ENCODE measurements at places on chromosomes 1 and 21.

DNA sequence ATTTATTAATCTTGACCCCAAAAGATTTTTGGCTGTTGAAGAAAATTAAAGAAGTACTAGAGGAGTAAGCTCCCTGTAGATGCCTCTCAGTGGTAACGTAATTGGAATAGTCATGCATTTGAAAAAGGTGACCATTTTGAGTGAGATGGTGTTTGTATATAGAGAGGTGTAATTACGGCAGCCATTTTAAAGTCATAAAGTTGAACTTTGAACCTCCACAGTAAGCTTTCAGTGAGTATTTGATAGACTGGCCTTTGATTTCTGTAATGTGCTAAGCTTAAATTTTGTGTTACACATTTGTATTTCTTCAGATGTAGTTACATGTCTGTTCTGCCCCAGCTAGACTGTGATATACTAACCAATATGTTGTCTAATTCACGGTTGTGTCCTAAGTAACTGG, 21.5 kb upstream of the TMCO2 start:
- DNase-seq: no peak

DNA sequence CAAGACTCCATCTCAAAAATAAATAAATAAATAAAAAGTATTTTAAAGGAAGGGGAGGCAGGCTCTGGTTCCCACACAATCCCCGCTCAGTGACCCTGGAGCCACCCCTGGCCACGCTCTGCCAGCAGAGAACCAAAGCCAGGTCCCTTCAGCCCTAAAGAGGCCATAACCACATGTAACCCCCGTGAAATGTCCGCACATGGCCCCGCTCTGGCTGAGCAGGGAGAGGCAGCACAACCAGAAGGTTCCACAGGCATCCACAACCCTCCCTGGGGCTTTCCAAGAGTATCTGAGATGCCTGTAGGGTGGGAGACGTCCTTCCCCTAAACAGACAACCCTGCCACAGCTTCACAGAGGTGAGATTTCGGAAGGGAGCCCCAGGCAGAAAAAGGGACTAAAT, 1.4 kb upstream of the ARF1 start:
- peak; percentile 32 for DNase-seq

DNA sequence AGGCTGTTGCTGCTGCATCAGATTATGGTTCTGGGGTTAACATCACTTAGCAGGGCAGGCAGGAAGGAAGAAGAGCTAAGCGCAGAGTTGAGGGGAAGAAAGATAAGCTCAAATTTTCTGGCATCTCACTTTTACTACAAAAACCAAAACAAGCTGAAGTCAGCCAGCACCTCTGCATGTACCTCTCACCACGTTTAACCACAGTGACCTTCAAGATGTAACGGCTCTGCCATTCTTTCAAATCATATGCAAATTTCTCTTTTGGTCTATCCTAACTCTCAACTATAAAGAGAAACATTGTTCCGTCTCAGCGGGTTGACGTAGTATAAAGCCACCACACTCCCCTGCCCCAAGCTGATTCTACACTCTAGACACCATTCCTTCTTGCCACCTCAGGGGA, 154.4 kb downstream of the OMA1 start:
- no peak for DNase-seq

GRCh38 chr1:156001021-156001661, 19.6 kb downstream of the SSR2 start:
- no peak for DNase-seq

GRCh38 chr1:165893507-165893906, 66.1 kb downstream of the UCK2 start:
- no peak for DNase-seq

DNA sequence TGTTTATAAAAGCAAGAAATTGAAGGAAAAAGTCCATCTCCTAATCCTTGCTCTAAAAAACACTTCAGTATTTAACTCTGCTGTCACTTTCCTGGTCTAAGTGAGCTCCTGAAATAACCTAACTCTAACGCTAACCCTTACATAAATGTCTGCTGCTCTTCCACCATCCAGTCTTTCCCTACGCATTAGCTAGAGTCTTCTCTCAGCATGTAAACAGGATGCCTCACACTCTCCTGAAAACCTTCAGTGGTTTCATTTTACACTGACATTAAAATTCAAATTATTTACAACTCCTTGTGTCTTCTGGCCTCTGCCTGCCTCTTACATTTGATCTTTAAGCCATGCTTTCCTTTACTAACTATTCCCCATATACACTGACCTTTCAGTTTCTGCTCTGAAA, 697.6 kb upstream of the CXADR start:
- DNase-seq: no peak

DNA sequence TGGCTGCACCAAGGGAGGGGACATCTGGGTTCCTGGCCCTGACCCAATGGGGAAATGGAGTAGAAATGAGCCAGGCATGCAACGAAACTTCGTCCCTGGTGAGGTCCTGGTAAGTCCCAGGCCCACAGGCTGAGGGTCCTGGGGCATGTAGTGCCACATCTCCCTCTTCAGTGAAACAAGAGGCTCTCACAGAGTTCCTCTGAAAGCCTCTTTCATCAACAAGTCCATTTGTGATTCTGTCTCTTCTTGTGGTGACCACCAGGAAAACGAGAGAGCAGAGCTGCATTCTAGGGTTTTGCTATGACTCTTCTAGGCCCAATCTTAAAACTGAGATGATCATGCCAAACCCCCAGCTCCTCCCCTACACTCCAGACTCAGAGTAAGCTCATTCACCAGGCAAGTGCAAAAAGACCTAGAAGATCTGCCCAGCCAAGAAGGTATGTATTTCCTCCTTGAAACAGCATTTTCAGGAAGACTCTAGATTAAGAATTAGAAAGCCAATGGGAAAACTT, 24.3 kb upstream of the RNF220 start:
- no peak for DNase-seq

DNA sequence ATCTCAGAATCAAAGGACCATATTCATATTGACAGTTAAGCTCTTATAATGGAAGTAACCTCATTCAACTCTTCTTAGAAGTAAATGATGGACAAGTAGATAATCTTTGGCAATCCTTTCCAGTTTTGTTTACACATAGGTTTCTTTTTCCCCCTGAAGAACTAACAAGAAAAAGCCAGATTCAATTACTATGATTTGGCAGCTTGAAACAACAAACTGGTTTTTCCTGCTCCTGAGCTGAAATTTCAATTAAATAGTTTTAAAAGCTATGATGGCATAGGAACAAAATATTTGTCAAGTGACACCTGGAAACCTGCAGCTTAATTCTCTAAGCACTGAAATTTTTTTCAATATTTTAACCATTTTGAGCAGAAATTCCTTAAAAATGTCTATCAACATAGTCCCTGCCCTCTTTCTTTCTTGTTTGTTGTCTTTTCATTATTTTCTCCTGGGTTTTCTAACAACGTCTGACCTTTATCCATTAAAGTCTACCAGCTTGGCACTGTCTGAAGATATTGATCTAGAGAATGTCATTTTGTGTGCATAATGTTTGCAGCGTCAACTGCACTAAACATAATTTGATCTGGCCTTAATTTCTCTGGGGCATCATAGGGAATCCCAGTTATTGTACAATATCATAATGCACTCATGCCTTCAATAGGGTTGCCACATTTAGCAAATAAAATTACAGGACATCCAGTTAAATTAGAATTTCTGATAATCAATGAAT, 4.0 kb upstream of the SLC35A3 start:
- DNase-seq: no peak

Measured in lower lobe of right lung (tissue), 2 donors.